ENCODE measurements at places on chromosomes 1 and 21. TPM values are rescaled to one million over a fixed set of nuclear protein-coding genes. Genes with fewer than 3 reads are reported as not detected.

Gene OR2AK2
- 0.44 TPM for total RNA-seq

- no peaks in the 10 kb centered on the region for H3K27me3 ChIP-seq
- no peaks in the 10 kb centered on the region for H3K4me1 ChIP-seq
- H3K4me3 ChIP-seq, result no peak overlapping the region
- no peak for DNase-seq
- no peaks in the 10 kb centered on the region for H3K36me3 ChIP-seq
These were observed 216.8 kb upstream of the SGIP1 start for GRCh38 chr1:66317248-66317515.

DNA sequence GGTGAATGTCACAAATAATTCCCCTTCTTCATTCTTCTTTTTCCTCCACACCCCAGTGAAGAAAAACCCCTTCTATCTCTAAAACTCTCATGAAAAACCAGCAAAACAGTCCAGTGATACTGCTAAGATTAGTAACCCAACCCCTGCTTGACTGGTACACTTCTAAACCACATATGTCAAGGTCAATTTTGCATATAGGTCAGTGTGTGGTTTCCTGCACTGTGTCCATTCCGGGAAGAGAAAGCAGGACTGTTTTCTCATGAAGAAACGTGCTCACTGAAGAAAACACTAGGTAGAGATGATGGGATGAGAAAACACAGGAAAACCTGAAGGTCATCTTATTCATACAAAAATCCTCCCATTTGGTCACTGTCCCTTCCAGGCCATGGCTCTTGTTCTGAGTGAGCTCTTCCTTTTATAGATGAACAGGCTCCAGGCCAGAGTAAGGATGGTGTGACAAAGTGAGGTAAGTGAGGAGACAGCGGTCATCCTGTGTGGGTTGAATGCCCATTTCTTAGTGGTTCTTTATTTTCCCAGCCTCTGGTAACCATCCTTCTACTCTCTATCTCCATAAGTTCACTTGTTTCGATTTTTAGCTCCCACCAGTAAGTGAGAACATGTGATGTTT, 122.7 kb downstream of the FASLG start:
- H3K4me3 ChIP-seq, result no peak overlapping the region
- DNase-seq, result no peak
- no peaks in the 10 kb centered on the region for H3K4me1 ChIP-seq
- no peaks in the 10 kb centered on the region for H3K36me3 ChIP-seq
- no peak overlapping the region for H3K27ac ChIP-seq

- H3K27ac ChIP-seq, result no peak overlapping the region
- no peaks in the 10 kb centered on the region for H3K27me3 ChIP-seq
- no peak overlapping the region for H3K4me3 ChIP-seq
- DNase-seq, result no peak
- no peaks in the 10 kb centered on the region for H3K4me1 ChIP-seq
- H3K36me3 ChIP-seq, result no peaks in the 10 kb centered on the region
These were observed 88.9 kb downstream of the CRB1 start for GRCh38 chr1:197356723-197357533.

DNA sequence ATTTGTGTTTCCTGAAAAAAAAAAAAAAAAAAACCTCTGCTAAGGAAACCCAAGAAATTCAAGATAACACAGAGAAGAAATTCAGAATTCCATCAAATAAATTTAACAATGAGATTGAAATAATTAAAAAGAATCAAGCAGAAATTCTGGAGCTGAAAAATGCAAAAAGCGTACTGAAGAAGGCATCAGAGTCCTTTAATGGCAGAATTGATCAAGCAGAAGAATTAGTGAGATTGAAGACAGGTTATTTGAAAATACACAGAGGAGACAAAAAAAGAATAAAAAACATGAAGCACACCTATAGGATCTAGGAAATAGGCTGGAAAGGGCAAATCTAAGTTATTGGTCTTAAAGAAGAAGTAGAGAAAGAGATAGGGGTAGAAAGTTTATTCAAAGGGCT, 38.2 kb downstream of the NME7 start:
- no peak overlapping the region for H3K4me3 ChIP-seq
- no peak for DNase-seq
- no peaks in the 10 kb centered on the region for H3K4me1 ChIP-seq
- H3K27ac ChIP-seq, result no peak overlapping the region
- no peaks in the 10 kb centered on the region for H3K27me3 ChIP-seq

Gene AHCYL1
- 75.1 TPM for total RNA-seq

Gene EXTL1
- 0.98 TPM for total RNA-seq

Data from breast epithelium (tissue), 4 donors.